ENCODE measurements at places on chromosomes 7 and 10.

DNA sequence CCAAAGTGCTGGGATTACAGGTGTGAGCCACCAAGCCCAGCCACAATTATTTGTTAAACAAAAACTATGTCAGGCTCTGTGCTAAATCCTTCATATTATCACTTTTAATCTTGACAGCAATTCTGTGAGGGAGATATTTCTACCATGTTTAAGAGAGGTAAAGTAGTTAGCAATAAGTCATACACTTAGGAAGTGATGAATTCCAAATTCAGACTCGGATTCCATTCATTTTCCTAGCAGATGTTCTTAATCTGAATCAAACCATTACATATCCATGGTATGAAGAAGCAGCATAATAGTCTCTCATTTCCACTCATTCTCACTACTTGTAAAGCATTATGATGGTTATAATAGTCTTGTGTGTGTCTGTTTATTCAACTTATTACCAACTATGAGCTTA lies 2.9 kb upstream of the CD36 start:
- DNase-seq, result no peak

- DNase-seq, result no peak
Observed at GRCh38 chr7:122766593-122766992, 63.9 kb upstream of the RNF148 start.

- DNase-seq, result no peak
Observed at GRCh38 chr7:83159731-83160130, 3.0 kb downstream of the PCLO start.

DNA sequence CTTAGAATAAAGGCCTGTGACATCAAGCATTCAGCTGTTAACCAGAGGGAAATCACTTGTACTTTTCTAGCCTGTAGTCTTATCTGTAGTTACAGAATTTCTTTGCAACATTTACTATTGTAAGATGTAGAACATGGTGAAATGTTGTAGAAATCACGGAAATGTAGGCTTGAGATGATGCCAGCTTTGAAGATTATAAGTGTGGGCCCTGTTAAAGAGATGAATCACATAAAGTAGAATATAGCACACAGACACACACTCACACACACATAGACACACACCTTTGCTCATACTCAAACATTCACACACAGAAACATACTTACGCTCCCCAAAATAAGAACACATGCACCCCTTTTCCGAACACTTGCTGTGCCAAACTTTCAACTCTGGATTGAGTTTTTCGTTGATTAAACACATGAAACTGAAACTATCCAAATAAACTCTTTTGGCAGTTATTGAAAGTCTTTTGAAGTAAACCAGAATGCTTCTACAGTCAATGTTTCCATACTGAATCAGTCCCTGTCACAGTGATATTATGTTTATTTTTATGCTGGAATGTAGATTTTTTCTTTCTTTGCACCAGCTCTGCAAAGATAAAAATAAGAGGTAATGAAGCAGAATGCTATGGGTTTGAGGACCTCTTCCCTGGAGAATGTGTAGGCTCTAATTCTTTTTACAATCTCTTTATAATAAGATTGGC lies 230.3 kb upstream of the MEOX2 start:
- DNase-seq, result no peak

DNA sequence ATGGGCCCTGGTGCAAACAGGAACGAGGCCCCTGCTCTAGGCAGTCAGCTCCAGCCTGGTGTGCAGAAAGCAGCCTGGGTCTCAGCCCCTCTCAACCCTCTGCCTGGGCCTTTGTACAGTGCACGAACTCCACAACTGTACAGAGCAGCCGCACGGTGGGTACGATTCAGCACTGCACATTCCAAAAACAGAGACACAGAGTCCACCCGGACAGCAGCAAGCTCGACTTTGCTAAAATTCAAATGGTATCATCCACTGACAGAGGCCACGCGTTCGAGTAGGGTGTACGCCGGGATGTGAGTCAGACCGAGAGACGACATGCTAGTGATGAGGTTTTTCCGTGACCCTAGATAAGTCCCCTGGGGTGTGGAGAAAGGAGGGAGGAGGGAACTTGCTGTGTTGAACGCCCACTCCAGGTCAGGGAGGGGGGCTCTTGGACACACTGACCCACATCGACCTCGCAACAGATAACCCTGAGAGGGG lies 65.6 kb upstream of the PDGFA start:
- no peak for DNase-seq

DNA sequence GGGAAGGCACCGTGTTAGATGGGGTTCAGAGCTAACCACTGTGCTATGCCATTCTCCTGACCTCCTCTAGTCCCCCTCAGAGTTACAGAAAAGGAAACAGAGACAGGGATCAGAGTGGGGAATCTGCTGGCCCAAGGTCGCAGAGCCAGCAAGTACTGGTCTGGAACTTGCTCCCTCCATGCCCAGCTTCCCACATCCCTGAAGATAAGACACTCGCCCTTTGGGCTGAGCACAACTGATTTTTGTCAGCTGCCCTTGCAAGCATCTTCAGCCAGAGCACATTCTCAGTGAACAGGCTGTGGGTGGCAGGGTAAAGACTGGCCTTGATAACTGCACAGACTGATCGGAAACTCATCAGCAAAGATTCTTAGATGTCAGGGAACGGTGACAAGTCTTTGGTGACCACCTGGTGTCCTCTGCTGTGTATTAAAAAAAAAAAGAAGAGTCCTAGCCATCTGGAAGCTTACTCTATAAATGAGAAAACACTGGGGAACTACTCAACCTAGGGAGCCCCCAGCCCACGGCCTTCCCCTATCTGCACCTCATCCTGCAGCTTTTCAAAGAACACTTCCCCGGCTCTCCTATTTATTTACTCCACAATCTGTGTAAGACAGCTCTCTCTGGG lies 1.3 kb upstream of the SORBS1 start:
- DNase-seq, result no peak

GRCh38 chr7:25527665-25528170 lies 299.4 kb upstream of the NPVF start:
- DNase-seq, result no peak

DNA sequence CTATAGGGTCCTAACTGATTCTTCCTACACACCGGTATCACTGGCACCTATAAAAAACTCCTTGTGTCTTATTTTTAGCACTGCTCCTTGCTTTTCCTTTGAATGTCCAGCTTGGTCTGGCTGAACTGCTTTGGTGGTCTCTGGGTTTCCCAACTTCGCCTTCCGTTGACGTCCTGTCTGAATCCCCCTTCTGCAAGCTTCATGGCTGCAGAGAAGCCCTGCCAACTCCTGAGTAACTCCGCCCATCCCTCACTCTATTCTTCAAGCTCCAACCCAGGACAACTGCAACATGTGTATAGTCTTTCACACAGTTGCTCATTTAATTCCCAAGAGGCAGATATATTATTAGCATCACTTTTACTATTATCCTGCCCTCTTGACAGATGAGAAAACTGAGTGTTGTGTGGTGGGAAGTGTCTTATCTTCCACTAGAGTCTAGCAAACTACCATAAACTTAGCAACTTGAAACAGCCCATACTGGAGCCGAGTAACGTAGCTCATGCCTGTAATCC lies 40.9 kb downstream of the MTURN start:
- no peak for DNase-seq

GRCh38 chr7:8921807-8922206 lies 488.4 kb downstream of the NXPH1 start:
- DNase-seq, result no peak

- no peak for DNase-seq
Observed at GRCh38 chr7:876972-877311, 588 bp downstream of the GET4 start.

- no peak for DNase-seq
Observed at GRCh38 chr7:132703742-132704141, 127.5 kb upstream of the PLXNA4 start.

- DNase-seq, result no peak
Observed at GRCh38 chr7:43953071-43953470, 26.8 kb downstream of the UBE2D4 start.

DNA sequence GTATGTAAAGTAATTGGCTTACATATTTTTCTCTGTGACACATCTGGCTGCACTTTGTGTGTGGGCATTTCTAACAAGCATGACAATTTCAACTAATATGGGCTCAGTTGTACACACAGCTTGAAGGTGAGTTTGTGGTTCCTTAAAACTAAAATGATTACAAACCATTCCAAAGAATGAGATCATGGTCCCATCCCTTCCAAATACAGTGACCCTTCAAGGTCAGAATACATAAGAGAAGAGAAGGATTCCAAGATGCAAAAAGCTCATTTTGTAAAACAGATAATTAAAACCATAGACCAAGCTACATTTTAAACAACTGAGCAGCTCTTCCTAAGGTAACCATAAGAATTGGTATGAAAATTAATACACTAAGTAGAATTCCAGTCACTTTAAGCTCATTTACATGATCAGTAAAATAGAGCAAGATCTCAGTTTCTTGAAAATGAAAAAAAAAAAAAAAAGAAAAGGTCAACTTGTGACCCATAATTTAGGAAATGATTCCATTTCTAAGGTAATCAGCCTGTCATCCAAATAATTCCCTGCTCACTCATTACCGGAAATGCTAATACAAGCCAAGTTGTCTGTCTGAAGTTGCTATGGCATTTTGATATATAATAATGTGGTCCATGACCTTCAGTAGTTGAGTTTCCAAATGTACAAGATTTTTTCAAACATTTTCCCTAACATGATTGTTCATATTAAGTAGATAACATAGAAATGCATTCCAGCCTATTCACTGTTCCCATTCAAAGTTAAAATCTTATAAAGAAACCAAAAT lies 688.5 kb downstream of the PARD3 start:
- DNase-seq, result no peak

GRCh38 chr10:103416436-103417147 lies 20.2 kb downstream of the PDCD11 start:
- DNase-seq, result peak; percentile 60

DNA sequence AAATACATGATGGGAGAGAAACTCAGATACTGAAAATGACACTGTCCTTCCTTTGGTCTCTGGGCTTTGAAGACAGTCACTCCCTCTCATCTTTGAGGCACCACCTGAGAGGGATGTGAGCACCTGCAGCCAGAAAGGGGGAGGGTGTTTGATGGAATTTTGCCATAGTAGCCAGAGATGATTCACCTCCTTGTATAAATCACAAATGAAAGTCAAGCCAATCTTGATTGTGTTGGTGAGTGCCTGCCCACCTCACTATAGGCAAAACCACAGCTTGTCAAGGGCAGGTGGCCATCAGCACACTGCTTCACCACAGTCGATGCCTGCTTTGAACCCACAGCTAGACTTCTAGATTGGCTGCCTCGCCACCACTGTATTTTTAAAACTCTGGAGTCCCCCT lies 48.2 kb downstream of the PON1 start:
- DNase-seq, result no peak

DNA sequence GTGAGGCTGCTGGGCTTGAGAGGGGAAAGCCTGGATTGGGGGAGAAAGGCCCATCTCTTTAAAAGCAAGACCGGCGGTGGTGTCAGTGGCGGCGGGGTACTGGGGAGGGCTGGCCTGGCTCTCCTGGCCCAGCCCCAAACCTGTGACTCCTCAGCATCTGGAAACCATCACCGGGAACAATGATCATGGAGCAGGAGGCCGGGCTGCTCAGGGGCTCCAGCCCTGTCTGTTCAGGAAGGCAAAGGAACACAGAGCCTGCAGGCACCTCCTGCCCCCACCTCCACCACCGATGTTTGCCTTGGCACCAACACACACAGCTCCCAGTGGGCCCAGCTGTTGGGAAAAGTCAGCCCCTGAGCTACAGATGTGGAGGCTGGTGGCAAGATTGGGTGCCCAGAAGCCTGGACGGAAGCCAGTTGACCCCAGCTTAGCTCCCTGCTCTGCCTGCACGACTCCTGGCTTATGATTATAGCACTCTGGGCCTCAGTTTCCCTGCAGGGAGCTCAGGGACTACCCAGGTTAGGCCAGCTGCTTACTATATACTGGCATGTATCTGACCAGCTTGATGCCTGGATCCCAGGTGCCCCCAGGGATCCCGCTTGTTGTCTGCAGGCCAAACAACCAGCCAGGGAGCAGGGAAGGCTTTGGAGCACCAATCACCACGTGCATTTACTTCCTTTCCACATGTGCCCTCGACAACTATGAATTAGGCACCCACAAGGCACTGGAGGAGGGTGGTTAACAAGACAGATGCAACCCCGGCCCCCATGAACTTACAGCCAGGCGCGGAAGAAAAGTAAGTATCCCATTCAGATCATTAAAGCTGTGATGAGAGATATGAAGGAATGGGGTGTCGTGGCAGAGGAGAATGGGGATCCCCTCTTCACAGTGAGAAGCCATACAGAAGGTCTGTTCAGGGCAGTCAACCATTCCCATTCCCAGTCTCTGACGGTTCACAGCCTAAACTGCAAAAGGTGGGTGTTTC lies 37.3 kb downstream of the ZCCHC24 start:
- no peak for DNase-seq

DNA sequence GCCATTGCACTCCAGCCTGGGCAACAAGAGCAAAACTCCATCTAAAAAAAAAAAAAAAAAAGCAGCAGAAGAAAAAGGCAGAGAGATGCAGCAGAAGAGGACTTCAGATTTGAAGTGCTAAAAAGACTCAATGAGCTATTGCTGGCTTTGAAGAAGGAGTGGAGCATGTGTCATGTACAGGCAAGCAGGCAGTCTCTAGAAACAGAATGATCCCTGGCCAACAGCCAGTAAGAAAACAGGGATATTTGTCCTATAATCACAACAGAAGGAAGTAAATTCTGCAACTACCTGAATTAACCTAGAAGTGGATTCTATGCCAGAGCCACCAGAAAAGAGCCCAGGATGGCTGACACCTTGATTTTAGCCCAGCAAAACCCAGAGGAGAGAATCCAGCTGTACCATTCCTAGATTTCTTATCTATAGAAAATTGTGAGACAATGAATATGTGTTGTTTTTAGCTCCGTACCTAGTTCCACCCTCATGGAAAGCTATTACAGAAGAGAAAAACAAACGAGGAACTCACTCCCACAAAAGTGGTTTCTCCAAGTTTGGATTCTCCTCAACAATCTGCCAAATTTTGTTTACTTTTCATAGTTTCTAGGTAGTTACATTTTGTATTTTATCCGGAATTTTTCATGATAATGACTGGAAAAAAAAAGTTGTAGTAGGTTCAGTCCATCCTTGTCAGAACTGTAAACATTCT lies 198.2 kb upstream of the GNAI1 start:
- DNase-seq, result no peak

All from CD4-positive, alpha-beta T cell treated with Interleukin-1 beta for 1 hour (primary cell).